ENCODE measurements at places on chromosomes 13 and 19.

DNA sequence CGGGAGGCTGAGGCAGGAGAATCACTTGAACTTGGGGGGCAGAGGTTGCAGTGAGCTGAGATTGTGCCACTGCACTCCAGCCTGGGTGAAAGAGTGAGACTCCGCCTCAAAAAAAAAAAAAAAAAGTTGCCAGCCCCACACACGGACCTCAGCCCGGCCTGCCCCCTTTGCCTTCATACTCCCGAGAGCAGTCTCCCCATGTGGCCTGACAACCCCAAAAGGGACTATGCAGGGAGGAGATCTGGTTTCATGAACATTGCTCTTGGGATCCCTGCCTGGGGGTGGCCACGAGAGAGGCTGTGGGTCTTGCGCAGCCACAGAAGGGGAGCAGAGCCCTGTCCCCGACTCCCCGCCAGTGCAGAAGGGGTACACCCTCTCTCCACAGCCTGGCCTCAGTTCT, 30.9 kb upstream of the ADGRE5 start:
- DNase-seq, result no peak

GRCh38 chr19:47112166-47112996, 1.2 kb downstream of the ZC3H4 start:
- DNase-seq, result peak; percentile 90

DNA sequence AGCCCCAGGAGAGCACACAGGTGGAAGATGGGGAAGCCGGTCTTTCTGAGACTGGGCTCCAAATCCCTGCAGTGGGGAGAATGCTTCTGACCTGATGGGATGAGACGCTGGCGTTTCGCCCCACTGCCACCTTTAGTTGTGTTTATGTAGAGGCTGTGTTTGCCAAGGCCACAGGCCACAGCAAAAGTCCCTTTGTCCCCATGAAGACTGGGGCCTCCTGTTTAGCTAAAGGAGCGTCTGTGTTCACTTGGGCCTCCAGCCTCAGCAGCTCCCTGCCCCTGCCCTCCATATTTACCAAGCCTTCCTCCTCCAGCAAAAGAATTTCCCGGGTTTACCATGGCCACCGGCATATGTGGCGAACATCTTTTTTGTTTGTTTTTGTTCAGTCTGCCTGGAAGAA, 10.4 kb upstream of the KLK14 start:
- no peak for DNase-seq

DNA sequence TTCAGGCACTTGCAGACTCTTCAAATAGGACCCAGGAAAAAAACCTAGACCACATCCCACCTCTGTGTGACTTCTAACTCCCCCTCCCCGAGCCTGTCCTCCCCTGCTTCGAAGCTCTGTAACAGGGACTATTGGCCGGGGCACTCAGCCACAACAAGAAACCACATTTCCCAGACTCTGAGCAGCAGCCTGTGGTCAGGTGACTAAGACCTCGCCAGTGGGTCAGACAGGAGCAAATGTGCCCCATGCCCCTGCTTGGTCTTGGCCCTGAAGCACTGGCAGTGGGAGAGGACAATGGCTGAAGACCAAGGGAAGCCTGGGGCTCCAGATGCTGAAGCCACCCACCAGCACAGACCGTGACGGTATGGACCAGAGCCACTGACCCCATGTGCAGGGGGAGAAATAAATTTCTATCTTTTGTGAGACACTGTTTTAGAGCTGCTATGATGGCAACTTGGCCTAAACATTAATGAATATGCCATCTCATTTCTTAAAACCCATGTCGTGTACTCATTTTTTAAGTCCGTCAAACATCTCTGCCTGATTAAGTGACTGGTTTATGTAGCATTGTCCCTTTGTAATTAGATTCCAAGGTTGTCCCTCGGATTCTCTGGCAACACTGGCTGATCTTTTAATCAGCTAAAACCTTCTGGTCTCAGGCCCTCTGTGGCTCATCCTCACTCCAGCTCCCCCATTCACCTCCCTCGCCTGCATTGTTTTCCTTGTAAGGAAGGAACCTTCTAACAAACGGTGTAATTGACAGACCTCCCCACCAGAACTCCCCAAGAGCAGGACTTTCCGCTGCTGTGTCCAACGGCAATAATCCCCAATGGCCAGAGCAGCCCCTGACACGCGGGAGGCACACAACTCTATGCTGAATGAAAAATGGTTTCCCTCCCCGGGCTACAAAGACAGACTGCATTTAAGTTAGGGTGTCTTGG, 98.4 kb downstream of the STK24 start:
- DNase-seq, result no peak

DNA sequence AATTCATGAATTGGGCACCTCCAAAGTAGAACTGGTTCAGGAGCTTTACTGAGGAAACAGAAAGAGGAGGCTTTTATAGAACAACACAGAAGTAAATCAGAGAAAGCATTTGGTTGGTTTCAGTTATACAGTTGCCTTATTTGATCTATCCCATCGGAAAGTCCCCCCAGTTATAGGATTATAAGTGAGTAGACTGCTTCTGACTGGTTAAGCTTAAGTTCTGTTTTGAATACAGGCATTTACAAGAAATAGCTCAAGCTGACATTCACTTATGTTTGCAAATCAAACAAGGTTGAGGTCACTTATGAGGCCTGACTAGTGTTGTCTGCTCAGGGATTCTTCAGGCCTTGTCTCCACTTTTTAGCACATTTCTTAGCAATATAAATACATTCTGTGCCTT, 857.4 kb downstream of the EFNB2 start:
- no peak for DNase-seq

- no peak for DNase-seq
Measured at GRCh38 chr13:29522044-29522685, 73.3 kb downstream of the SLC7A1 start.
